Activated T-helper 1 cell treated with anti-CD3 and anti-CD28 coated beads, Interleukin-12 subunit alpha, Interleukin-12 subunit beta, Interleukin-2, Interleukin-4 antibody, amounts not matched to agents 30 ng/mL and 10 ng/mL and 1 ng/mL, durations not matched to agents 14 hours and 24 hours and 36 hours (primary cell): ENCODE measurements at places on chromosomes 2 and 18. TPM values are rescaled to one million over a fixed set of nuclear protein-coding genes. Genes with fewer than 3 reads are reported as not detected.

DNA sequence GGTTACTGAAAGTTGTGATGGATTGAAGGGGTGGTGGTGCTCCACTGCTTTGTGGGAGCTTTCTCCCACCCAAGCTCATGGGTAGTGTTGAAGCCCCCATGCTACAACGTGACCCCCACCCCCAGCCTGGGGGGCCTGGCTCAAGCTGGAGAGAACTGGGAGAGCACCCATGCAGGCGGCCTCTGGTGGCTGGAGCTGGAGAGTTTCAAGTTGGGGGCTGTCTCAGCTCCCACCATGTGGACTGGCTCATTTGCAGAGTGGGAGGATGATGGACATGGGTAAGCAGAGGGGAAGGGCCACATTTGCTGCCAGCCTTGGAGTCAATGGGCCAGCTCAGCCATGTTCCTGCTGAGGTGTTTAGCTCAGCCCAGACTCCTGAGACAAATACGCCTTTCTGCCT, 62.8 kb downstream of the INPP4A start:
- no peak for DNase-seq

DNA sequence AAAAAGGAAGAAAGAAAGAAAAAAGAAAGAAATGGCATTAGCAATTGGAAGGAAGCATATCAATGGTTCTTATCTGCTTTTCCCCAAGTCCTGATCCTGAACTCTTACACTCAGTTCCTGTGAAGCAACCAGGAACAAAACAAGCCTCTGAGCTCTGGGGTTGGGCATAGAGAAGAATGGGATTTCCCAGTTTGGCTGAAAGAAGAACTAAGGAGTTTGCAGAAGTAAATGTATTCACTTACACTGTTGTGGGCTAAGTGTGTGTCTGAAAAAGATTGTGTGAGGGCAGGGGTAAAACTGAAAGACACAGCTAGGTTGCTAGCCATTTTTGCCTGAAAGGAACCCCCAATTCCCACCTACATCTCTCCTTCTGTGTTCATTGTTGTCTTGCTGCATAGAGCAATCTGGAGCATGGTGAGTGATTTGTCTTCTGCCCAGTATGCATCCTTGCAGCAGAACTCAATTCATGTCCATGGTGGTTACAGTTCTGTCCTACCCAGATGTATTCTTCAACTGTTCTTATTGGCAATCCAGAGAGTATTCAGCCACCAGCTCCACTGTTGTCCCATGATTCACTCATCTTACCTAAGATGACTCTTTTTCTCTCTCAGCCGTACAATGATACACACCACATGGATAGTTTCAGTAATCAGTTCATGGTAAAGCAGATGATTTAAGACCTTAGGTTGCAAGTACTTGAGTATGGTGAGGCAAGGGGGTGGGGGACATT, 348.7 kb downstream of the ARHGAP15 start:
- no peak for DNase-seq

- DNase-seq: no peak
Observed at GRCh38 chr2:126932529-126932928, 33.8 kb downstream of the TEX51 start.

TUBB8B gene
- not detected in 2 replicates for total RNA-seq

- DNase-seq: no peak
Observed at GRCh38 chr18:79672490-79673276, 6.9 kb upstream of the CTDP1 start.

DNA sequence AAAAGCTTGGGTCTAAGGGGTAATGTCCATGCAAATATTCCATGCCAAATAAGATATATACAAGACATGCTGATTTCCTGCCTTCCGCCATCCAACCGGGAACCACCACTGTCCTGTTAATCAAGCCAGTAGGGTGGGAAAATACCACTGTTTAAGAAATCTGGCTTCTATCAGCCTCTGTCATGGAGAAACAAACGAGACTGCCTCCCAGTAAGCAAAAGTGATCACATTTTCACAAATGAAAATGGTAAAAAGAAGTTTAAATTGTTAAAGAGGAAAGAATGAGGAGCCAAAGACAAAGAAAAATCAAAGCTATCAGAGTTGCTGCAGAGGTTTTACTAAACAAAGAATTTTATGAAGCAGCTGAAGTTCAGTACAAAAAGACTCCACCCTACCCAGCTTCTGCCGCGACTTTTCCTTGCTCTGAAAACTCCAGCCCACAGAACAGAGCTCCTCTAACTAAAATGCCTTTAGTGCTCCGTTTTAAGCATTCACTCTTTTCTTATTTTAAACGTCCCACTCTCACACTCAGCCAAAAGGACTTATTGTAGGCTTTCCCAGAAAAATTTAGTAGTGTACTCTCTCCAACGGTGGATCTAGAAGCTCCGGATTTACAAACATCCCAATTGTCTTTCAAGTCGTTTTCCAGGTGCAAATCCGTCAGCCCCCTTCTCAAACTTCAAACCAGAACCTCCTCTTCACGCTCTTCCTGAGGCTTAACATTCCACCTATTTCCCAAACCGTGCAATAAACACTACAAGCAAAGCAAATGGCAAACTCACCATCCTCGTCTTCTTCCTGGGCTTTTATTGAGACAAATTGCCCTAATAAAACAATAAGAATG, 613 bp downstream of the COL5A2 start:
- DNase-seq: no peak

GRCh38 chr18:77118256-77119090, 14.1 kb downstream of the MBP start:
- no peak for DNase-seq

GRCh38 chr2:144705328-144706245, 185.7 kb upstream of the ZEB2 start:
- DNase-seq: no peak

GRCh38 chr2:79512442-79513401, at the start of gene CTNNA2:
Gene CTNNA2, plus strand, starts transcription at chr2:79513051.
- no peak for DNase-seq

- DNase-seq: no peak
Observed at GRCh38 chr2:177742851-177743250, 329.7 kb downstream of the PDE11A start.

DNA sequence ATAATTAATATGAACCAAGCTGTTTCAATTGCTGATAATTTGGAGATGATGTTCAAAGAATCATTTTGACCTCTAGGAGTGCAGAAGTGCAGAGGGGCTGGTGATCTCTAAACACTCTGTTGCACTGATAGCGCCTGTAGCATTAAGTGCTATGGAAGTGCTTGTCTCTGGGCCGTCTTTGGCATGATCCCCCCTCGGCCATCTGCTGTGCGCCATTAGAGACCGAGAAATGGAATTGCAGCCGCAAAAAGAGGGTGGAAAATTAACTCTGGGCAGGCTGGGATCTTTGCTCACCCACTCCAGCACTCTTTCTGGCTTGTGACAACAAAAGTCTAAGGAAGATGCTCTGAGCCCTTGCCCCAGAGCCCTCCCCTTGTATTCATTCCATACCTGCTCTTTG, 23.4 kb downstream of the AKAIN1 start:
- no peak for DNase-seq

DNA sequence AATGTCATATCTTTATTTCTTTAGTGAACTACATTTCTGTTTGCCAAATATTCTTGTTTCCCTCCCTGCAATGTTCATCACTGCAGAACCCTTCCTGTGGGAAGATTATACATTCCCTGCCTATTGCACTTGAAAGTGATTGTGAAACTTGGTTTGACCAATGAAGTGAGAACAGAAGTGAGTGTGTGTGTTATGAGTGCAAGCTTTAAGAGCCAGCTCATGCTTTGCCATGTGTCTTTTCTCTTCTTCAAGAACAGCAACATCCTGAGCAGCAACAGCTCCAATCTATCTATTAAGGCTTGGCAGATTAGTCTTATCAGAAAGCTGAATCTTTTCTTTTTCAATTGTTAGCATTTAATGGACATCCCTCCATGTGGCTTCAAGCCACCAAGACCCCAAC, 42.0 kb upstream of the UBE2E3 start:
- DNase-seq: no peak

RFTN2 gene
- not detected in 2 replicates for total RNA-seq

GCG gene
- not detected in 2 replicates for total RNA-seq

- DNase-seq: no peak
Observed at GRCh38 chr18:34911661-34912384, 129.4 kb upstream of the MAPRE2 start.

DNA sequence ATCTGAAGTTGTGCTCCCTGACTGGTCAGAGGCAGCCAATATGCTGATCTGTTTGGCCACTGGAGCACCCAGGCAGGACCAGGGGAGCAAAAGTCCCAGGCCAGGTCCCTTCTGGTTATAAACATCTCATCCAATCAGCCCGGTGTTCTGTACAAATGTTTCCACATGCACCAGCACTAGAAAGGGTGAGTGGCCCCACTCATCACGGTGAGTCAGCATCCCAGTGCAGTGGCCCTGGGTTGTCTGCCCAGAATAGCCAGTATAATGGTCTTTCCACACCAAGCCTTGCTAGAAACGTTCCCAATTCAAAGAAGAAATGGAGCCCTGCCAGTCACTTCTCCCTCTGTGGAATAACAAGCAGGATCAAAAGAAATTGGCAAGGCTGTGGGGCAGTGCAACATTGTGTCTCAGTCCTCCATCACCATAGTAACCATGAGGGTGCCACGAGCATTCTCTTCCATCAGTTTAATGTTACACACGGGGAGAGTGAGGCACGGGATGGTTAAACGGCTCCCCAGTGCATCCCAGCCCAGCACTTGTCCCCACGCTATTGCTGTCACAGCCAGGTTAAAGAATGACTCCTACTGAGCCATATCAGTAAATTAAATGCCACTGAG, 174.9 kb downstream of the SEPTIN10 start:
- no peak for DNase-seq

DTNA gene
- total RNA-seq: not detected in 2 replicates

SCYGR4 gene
- total RNA-seq: not detected in 2 replicates

RGPD3 gene
- 0.16 and 0.22 TPM in 2 replicates for total RNA-seq

GRCh38 chr2:26541401-26542193, 63.7 kb upstream of the OTOF start:
- no peak for DNase-seq

DNA sequence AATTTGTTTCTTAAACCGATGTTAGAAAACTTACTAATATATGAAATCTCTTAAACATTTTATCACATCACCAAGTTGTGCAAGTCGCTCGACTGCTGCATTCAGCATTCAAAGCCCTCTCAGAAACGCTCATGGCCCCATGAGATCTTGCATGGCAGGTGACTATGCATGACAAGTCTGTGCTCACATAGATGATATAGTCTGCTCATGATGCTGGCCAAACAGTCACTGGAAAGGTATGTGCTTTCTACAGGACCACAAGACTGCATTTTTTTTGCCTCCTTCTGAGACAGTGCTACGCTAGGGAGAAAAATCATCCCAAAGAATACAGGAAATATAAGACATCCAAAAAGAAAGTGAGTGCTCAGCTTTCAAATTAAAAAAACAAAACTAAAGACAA, 98.3 kb upstream of the ZBTB14 start:
- DNase-seq: no peak

GRCh38 chr18:8724452-8724851, 19.1 kb downstream of the MTCL1 start:
- no peak for DNase-seq

POMC gene
- total RNA-seq: 5.0 and 5.9 TPM in 2 replicates

CGREF1 gene
- 12.9 and 18.0 TPM in 2 replicates for total RNA-seq

REEP1 gene
- 0.26 and 0.81 TPM in 2 replicates for total RNA-seq

FHL2 gene
- total RNA-seq: 2.3 and 2.6 TPM in 2 replicates

DNA sequence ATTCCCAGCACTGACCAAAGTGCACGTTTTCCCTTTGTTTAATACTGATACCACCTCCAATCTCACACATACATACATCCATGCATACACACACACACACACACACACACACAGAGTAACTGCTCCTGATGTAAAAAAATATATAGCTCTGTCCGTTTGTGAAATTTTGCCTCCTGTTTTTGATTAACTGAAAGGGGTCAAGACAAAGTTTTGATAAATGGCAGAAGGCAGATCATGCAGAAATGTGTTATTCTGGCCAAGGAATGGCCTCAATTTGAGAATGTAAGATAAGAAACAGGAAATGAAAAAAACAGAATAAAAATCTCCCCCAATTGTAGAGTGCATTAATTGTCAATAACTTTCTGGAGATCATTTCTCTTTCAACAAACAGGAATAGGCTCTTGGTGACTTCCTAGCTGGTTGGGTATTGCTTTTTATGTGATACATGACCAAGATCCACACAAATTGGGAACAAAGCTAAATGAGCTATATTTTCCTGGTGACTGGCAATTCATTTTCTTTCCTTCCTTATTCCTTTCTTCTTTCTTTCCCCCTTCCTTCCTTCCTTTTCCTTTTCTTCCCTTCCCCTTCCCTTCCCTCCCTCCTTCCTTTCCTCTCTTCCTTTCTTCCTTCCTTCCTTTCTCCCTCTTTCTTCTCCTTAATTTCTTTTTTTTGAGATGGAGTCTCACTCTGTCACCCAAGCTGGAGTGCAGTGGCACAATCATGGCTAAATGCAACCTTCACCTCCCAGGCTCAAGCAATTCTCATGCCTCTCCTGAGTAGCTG, 88.9 kb upstream of the PMAIP1 start:
- DNase-seq: no peak

XIRP2 gene
- total RNA-seq: not detected in 2 replicates

CKAP2L gene
- total RNA-seq: 20.9 and 21.2 TPM in 2 replicates

DNA sequence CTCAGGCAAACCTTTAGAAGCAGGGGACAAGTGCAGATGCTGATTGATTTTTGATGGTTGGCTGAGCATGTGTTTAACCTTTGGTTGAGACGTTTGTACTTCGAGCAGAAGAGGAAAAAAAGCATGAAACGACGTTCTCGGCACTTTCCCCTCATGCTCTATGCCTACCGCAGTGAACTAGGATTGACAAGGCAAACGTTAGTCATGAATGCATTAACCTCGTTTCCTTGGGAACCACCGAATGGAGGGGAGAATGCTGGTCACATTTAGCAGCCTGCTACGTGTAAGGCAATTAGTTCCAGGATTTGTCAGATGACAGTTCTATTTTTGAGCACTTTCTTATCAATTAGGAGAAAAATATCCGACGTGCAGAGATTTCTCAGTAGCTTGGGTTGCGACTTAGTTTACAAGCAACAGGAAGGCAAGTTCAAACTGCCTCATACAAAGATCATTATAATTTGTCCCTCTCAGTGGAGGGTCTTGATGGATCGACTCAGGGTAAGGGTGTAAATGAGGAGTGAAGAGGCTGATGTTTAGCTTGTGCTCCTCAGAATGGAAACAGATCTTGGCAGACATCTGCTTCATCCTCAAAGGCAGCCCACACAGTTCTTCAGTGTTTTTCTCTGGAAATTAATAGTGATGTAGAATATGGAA, 47.4 kb upstream of the GPR45 start:
- DNase-seq: no peak

RIT2 gene
- total RNA-seq: not detected in 2 replicates

LRRC30 gene
- not detected in 2 replicates for total RNA-seq

- no peak for DNase-seq
Observed at GRCh38 chr2:204473224-204473623, 72.1 kb upstream of the PARD3B start.

DNA sequence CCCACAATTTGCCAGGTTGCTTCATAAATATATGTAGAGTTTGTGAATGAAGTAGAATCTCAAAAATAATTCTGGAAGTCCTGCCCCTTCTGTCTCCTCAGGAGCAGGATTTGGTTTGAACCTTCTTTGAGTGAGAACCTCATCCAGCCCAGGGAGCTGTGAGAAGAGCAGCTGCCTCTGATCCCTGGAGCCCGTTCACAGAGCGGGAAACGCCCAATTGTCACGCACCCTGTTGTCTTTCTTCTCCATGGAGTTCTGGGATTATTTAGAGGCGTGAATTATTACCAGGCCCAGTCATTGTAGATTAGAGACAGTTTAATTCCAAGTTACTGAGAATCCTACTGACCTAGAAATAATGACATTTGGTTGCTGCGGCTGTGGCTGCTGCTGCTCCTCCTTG, 66.1 kb downstream of the TPO start:
- DNase-seq: no peak

HOXD13 gene
- not detected in 2 replicates for total RNA-seq
